NK-92 treated with Interleukin-12 subunit alpha and Interleukin-12 subunit beta, amount 100 ng/mL, for 24 hours (cell line): ENCODE measurements at places on chromosomes 6 and 20.

DNA sequence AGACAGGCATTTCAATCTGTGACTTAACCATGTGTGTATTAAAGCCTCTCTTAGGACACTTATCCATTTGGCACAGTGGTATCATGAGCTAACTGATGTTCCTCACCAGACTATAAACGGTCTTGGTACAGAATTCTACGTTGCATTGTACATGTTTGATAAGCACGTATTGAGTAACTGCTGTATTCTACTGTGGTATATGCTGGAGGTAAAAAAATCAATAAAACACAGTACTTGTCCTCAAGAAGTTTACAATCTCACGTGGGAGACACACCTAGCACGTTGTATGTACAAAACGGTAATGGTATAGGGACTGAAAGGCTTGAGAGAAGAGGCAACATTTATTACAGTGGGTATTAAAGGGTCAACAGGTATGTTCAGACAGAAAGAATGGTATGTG is 33.2 kb upstream of the FAM83C start:
- DNase-seq: no peak

- DNase-seq: no peak
Observed at GRCh38 chr20:36344517-36345132, 38.5 kb downstream of the DLGAP4 start.

DNA sequence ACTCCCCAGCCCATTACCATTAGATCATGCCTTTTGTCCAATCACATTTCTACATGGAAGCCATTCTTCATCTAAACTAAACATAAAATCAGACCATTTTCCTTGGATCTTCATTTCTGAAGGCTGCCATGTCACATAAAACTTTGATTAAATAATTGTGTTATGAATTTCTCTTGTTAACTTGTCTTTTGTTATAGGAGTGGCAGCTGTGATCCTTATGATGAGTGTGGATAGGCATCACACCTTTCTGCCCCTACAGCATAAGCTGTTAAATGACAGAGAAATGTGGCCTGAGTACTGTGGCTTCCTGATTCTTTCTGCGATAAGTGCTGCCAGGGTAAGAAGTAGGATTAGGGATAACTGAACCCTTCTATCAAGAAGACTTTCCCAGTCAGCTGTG is 247.1 kb upstream of the MOCS1 start:
- no peak for DNase-seq

- no peak for DNase-seq
Observed at GRCh38 chr6:146650799-146651481, 52.2 kb downstream of the ADGB start.

DNA sequence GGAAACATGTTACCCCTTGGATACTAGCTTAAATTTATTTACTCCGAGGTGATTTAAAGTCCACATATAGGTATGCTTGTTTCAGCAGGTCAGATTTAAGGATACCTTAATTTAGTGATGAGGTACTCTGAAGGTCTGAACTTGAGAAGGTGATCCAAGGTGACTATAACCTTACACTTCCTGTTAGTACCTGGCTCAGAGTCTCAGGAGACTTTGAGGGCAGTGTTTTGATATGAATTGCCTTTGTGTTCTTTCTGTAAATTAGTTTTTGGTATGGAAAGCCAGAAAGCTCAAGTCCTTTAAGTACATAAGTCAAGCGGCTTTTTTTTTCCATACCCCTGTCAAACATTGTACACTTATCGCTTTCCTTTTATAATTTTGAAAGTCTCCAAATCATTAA is 489.0 kb downstream of the CDKAL1 start:
- DNase-seq: no peak
